CMK (cell line): ENCODE measurements at places on chromosomes 1 and 21.
A peak's percentile ranks its signal among the peaks of the same experiment; 100 is the strongest.

- no peak for DNase-seq
Observed at GRCh38 chr1:92408825-92409224, 77.9 kb downstream of the GFI1 start.

- no peak for DNase-seq
Observed at GRCh38 chr1:86846164-86846647, 67.7 kb downstream of the SELENOF start.

GRCh38 chr1:153583976-153584375 is 18.3 kb upstream of the S100A2 start:
- no peak for DNase-seq

GRCh38 chr21:42539931-42540343 is 26.3 kb downstream of the SLC37A1 start:
- DNase-seq, result no peak

DNA sequence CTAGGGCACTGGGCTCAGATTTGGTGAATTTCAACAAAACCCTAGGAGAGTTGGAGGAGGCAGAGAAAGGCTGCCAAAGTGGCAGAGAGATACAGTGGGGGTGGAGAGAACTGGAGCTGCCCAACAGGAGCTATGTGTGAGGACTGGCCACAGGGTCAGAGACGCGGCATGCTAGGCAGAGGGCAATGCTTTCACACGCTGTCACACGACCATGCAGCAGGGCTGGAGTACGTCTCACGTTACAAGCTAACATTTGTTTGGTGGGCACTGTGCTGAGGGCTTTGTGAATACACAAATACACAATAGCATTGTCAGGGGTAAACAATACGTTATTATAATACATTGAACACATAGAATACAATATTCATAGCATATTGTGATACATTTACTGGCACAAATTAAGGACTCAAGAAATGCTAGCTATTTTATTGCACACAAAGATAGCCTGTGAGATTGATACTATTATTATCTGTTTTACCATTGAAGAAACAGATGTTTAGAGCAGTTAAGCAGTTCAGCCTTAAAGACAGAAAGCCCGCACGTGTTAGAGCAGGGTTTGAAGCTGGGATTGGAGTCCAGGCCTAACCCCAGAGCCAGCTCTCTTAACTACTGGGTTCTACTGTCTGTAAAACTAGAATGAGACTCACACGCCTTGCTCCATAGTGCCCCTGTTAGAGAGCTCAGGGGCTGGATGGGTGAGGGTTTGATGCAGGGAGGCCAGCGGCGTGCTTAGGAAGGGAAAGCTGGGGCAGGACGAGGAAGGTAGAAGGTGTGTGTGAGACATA is 4.5 kb downstream of the RAB7B start:
- DNase-seq, result no peak

DNA sequence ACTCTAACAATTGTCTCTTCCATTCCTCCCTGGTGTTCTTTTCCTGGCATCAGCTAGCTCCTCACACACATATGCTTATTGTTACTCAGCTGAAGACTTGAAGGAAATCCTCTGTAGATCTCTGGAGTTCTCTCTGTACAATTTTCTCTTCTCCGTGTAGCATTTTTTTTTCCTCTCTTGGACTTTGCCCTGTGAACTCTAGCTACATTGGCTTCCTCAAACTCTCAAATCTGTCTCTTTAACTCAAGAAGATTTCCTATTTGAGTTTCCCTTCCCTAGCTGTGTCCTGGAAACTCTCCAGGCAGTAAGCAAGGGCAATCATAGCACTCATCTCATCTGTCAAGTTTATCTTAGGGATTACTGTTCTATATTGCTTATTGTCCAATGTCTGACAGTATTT is 4.3 kb upstream of the MIA3 start:
- DNase-seq, result no peak

DNA sequence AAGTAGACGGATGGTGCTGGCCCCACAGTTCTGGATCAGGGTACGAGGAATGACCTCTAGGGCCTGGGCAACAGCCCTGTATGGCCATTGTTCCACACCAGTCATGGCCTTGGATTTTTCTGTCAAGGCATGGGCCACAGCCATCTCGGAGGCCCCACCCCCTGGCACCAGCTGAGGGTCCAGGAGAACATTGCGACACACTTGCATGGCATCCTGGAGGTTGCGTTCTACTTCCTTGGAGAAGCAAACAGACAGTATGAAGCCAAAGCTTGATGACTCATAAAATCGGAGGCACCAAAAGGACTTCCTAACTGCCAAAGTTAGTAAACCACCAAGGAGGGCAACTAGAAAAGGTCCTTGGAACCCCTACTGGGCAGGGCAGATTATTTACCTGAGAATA is 11.9 kb upstream of the VHLL start:
- no peak for DNase-seq

GRCh38 chr1:59678493-59679228 is 136.1 kb upstream of the HOOK1 start:
- peak; percentile 70 for DNase-seq
